ENCODE measurements at places on chromosomes 7 and 10.

GRCh38 chr7:155210356-155210755 is 87.3 kb upstream of the INSIG1 start:
- no peak for DNase-seq

GRCh38 chr7:70098905-70099672 is 500.8 kb downstream of the AUTS2 start:
- DNase-seq = no peak

DNA sequence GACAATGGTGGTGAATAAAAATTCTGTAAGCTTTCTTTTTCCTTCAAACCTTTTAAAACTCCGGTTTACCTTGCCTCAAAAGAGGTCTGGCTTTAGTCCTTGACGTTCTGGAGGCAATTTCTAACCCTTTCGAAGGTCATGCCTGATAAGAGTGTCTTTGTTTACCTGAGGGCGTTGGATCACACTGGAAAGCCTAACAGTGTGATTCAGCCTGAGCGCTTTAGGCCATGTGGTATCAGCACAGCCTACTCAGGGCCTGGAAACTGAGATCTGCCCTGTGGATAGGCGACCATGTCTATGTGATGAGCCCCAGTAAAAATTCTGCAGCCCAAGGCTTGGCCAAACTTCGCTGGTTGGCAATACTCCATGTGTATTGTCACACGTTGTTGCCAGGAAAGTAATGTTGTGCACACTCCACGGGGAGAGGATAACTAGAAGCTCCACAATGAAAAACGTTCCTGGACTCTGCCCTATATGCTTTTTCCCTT is 10.7 kb downstream of the CCDC6 start:
- no peak for DNase-seq

- no peak for DNase-seq
Measured at GRCh38 chr10:114684084-114684821, 26.2 kb upstream of the ABLIM1 start.

GRCh38 chr10:103276896-103277712 is at the start of gene INA:
INA (plus strand) TSS chr10:103277138; CDS start chr10:103277212, 74 bp downstream.
- DNase-seq = no peak

- no peak for DNase-seq
Measured at GRCh38 chr10:116329153-116329552, 4.9 kb downstream of the CCDC172 start.

- no peak for DNase-seq
Measured at GRCh38 chr7:78683566-78683965, 769.9 kb downstream of the MAGI2 start.

DNA sequence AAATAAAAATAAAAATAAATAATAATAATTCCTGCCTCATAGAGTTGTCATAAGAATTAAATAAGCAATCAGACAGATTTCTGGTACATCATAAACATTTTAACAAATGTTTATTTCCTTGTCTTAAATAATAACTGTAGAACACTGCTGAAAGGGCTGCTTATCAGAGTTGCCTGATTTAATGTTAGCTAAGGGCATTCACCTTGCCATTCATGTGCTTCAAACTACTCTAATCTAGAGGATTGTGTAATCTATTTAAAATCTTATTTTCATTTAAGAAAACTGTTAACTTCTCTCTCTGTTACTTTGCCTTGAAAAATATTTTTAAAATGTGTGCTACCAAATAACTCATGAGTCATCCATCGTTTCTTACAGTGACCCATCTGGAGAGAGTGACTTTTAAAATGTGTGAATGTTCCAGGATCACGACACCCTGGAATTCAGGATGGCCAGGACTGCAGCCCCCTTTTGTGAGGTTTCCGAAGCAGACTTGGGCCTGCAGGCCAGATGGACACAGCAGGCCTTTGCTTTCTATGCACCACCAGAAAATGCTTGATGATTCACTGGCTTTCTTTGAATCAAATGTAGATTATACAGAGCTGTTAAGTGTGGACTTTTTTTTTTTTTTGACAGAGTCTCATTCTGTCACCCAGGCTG is 109.1 kb upstream of the TNS3 start:
- DNase-seq = no peak

GRCh38 chr7:45511721-45512597 is 62.2 kb upstream of the ADCY1 start:
- no peak for DNase-seq

DNA sequence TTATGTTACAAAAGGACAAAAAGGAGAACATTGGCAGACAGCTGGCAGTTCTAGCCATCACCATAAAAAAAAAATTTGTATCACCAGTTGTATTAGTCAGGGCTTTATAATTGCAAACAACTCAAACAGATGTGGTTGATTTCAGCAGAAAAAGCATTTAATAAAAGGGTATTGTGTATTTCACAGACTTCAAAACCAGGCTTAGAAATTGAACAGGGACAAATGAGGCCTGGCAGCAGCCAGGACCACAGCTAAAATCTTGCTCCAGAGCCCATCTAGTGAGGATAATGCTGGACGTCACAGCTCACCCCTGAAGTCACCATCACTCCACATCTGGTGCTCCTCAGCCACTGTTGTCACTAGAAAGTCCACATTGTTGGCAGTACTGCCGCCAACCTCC is 52.9 kb upstream of the CALD1 start:
- DNase-seq = no peak

DNA sequence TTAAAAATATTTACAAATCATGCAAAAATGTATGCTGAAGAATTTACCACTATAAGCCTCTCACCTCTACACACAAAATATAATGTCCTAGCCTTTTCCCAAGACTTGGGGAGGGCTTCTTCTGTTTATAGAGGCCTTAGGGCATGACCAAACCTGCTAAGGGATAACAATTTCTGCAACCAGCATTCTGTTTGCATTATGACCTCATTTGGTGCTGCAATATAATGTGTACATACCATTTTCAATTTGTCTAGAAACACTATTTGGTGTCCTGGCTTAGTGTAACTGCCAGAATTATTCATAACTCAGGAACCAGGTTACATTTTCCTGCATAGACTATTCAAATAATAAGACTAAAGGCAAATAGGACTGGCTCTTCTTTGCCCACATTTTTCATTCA is 446.6 kb upstream of the SORCS1 start:
- no peak for DNase-seq

- no peak for DNase-seq
Measured at GRCh38 chr10:61475449-61475873, 22.3 kb upstream of the TMEM26 start.

All from stimulated activated CD4-positive, alpha-beta T cell treated with anti-CD3 and anti-CD28 coated beads, Interleukin-1b, Interleukin-23, amount 100 ng/mL, for 24 hours (primary cell).